ENCODE measurements at places on chromosomes 12 and 14. TPM values are rescaled to one million over a fixed set of nuclear protein-coding genes. Genes with fewer than 3 reads are reported as not detected.

- DNase-seq = no peak
Measured at GRCh38 chr14:63897721-63898163, 44.9 kb downstream of the SYNE2 start.

The CLEC4D gene
- 0.39 TPM for polyA plus RNA-seq

DNA sequence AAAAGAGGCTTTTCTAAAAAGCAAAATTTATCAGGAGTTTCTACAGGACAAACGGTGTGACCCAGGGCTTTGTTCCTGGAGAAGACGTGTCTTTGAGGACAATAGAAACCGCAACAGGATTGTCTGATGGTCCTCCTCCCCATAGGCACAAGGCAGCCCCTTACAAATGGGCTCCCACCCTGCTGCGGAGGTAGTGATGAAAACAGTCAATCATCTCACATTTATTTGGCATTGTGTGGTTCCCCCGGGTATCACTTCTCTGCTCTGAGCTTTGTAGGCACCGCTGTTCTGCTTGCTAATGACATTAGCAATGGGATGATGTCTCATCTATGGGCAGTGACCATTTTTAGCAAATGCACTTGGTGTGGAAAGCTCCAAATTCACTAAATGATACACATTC is 155.5 kb upstream of the TMPO start:
- DNase-seq = no peak

- DNase-seq = no peak
Measured at GRCh38 chr12:87169010-87169409, 860.2 kb downstream of the C12orf50 start.

DNA sequence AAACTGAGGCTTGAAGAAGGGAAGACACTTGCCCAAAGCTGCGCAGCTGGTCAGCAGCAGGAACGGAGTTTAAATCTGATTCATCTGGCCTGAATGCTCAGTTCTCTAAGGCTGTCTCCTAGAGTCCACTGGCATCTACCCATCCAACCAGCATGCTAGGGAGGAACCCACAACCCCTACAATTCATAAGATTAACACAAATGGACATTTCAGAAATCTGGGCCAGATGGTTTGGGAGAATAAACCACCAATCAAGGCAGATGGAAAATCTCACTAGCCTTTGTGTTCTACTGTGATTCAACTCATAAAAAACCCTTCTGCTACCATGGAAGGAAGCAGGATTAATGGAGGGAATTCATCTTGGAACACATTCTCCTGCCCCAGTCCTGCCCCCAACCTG is 67.8 kb downstream of the WSCD2 start:
- no peak for DNase-seq

DNA sequence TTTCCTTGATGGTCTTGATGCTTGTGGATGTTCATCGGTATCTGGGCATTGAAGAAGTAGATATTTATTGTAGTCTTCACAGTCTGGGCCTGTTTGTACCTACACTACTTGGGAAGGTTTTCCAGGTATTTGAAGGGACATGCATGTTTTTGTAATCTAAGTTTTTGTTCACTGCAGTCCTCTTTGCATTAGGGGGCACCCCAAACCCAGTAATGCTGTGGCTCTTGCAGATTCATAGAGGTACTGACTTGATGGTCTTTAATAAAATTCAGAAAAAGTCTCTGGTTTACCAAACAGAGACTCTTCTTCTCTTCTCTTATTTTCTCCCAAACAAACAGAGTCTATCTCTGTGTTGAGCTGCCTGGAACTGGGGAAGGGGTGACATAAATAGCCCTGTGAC is 150.9 kb upstream of the SLC16A7 start:
- no peak for DNase-seq

GRCh38 chr12:92539110-92539749 is 163.6 kb upstream of the PLEKHG7 start:
- DNase-seq = no peak

GRCh38 chr12:61356485-61356884 is 903.7 kb upstream of the USP15 start:
- no peak for DNase-seq

GRCh38 chr12:12441843-12442461 is 85.1 kb downstream of the BORCS5 start:
- DNase-seq = no peak

GRCh38 chr12:52285172-52285745 is 6.1 kb downstream of the KRT81 start:
- DNase-seq = no peak

The FGF23 gene
- not detected for polyA plus RNA-seq
